NCI-H1105 treated with DMSO at 0.1 percent for 48 hours (cell line): ENCODE measurements at places on chromosomes 4 and X.

DNA sequence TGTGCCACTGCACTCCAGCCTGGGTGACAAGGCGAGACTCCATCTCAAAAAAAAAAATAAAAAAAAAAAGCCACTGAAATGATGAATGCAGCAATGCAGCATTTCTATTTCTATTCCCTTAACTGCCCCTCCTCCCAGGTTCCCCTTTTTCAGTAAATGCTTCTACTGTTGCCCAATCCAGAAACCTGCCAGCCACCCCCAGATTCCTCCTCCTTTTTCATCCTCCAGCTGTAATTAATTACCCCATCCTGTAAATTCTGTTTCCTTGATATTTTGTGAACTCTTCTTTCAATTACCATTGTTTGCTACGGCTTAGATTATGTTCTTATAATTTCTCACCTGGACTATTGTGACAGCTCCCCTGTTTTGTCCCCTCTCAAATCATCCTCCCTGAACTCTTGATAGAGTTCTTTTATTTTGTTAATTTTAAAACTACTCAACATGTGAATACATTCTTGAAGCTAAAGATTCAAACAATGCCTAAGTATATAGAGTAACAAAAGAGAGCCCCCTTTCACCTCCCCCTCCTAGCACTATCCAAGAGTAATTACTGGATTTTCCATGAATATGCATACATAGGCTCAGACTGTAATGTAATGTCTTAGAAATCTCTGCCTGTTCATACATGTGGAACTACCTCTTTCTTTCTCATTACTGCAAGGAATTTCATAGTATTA, 140.6 kb upstream of the GPC4 start:
- no peak for DNase-seq

- no peak for DNase-seq
Observed at GRCh38 chrX:16897445-16897844, 27.3 kb upstream of the RBBP7 start.

- no peak for DNase-seq
Observed at GRCh38 chr4:133584714-133585113, 435.6 kb downstream of the PCDH10 start.

DNA sequence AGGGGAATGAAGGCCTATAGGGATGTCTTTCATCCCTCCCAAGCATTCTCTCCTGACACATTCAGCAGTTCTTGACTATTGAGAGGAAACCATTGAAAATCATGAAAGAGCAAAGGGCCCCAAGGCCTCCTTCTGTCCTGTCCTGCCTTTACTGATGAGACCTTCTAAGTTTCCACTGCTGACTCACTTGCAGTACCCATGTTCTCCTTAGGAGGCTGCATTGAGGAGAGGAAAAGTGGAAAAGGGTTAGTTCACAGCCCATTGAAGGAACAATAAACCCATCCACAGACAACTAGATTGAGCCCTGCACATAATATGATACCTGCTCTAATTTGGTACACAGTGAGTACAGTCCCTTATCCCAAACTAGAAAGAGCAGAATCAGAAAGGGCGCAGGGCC, 115.1 kb upstream of the PNPLA4 start:
- DNase-seq = peak; percentile 38

DNA sequence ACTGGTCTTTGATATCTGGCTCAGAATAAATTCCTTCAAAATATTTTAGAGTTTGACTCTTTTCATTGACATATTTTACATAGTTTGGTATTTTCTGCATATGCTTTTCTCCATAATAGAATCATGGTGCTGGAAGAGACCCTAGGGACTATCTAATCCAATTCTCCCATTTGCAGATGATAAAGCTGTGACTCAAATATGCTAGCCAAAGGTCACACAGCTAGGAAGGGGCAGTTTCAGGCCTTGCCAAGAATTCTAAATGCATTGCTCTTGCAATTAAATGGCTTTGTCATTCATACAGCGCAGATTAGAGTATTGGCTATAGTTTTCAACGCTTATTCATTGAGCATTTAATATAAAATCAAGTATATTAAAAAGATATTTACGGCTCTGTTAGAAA, 374.1 kb upstream of the RASGEF1B start:
- DNase-seq = no peak

DNA sequence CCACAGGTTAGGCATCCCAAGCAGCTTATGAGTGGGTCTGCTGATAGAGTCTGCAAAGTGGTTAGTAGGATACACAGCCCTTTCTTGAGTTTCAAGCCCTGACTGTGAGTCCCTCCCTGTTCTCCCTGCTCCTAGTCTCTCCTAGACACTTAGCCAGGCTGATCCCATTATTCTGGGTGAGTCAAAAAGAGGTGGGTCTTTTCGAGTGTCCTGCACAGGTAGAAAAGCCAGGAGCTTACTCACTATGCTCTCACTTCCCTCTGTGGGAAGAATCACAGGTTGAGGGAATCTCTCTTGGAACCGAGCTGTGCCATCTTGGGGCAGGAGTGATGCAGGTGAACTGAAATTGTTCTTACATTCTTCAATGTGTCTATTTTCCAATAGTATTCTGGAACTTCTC, 29.7 kb downstream of the SCLT1 start:
- no peak for DNase-seq

DNA sequence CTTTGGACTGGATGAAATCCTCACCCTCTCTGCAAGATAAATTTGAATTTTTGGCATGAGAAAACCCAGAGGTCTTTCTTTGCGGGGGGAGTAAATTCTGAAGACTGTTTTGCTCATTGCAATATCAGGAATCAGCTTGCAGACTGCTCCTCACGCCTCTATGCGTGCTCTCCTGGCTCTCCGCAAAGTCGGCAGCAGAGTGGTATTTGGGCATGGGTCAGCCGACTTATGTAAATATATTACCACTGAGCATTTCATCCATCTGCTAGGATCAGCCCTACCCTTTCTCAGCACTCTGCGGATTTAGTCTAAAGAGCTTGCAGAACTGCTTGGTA, 288.0 kb downstream of the ASMT start:
- DNase-seq = no peak

- DNase-seq = no peak
Observed at GRCh38 chrX:20252381-20253231, 14.1 kb downstream of the RPS6KA3 start.

- DNase-seq = no peak
Observed at GRCh38 chr4:156794863-156795262, 176.7 kb downstream of the PDGFC start.

DNA sequence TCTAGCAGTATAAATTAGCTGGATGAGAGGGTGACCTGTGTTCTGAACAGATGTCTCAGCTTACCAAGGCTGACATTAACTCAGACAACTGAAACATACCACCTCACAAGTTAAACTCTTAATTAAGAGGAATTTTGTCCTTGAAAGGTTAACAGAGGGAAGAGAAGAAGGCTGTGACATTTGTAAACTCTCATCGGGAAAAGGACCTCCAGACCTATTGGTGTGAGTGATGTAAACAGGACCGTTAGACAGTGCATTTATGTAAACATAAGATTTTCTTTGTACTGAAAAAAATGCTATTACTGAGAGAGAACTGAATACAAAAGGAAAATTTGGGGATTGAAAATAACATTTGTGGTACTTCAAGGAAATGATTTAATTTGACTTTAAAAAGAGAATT, 308.4 kb upstream of the DIAPH2 start:
- no peak for DNase-seq

DNA sequence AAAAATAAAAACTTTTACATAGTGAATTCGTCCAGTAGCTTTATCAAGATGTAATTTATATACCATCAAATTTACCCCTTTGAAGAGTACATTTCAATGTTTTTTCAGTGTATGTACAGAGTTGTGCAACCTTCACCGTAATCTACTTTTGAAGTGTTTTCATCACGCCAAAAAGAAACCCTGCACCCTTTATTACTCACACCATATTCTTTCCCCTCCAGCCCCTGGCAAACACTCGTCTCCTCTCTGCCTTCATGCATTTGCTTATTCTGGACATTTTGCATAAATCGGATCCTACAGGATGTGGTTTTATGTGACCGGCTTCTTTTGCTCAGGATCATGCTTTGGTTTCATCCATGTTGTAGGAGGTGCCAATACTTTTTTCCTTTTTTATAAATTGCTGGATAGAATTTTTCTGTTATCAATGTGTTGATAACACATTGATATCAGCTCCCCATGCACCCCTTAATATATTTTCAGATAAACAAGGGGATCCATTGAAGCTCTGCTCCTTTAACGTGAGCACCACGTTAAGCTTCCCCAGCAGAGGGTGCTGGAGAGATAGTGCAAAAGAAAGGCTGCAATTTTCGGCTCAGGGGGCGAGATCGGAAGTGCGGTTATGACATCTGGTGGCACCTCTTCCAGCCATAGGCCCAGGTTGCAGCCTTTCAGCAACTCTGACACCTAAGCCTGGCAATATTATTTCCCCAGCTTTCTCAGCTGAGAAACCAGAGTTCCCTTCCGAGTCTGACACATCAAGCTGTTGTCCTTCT, 100.1 kb upstream of the VCX3B start:
- peak; percentile 13 for DNase-seq

GRCh38 chr4:87132035-87132434, 88.4 kb downstream of the KLHL8 start:
- no peak for DNase-seq
